DMS79 treated with DMSO at 0.1 percent for 48 hours (cell line): ENCODE measurements at places on chromosomes 5 and 9.

GRCh38 chr9:76655121-76655541, 109.1 kb upstream of the PCA3 start:
- DNase-seq = no peak

- no peak for DNase-seq
Measured at GRCh38 chr9:133401588-133401987, 16.2 kb downstream of the REXO4 start.

- DNase-seq = no peak
Measured at GRCh38 chr5:7420510-7421280, 24.8 kb downstream of the ADCY2 start.

GRCh38 chr9:115114084-115114483, 3.9 kb downstream of the TNC start:
- no peak for DNase-seq

- DNase-seq = no peak
Measured at GRCh38 chr5:133444711-133445110, 167.6 kb downstream of the FSTL4 start.

GRCh38 chr5:132243366-132243977, 14.0 kb upstream of the PDLIM4 start:
- no peak for DNase-seq

DNA sequence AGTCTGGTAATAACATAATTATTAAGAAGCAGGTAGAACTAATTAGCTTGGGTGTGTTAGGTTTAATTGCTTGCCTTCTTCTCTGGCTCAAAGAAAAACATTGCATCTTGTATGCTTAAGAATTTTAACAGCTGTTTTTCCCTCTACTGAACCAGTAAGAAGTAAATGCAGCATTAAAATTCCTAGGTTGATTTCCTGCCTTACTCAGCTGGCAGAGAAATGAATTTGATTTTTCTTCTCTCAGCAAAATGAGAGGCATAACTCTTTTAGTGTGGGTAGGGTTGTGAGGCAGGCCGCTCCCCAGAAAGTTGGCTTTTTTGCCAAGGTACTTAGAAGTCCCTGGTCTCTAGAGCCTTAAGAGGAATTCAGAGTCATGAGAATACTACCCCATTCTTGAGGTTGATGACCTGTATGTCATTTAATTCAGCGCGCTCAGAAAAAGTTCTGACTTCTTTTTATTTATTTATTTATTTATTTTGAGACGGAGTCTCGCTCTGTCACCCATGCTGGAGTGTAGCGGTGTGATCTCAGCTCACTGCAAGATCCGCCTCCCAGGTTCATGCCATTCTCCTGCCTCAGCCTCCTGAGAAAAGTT, 302.6 kb downstream of the ARHGEF28 start:
- no peak for DNase-seq

GRCh38 chr9:103702572-103702971, 391.5 kb upstream of the SMC2 start:
- no peak for DNase-seq

GRCh38 chr9:88571419-88571818, 36.4 kb downstream of the NXNL2 start:
- DNase-seq = no peak

DNA sequence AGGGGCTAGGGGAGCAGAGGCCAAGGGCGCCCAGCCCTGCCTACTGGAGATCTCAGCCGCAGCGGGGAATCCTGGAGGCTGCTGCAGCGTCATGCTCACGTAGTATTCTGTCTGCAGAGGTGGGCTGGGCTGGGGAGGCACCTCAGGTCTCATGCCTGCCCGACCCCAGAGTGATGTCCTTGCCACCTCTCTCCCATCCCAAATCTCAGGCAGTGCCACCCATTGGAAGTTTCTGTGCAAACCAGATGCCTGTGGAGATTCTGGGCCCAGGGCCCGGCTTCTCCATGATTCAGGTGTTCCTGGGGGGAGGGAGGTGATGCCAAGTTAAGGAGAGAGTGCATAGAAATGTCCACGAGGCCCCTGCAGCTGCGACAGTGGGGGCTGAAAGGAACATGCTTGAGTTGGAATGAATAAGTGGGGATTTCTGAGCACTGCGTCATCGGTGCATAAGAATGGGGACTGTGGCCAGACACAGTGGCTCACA, 72.0 kb downstream of the ANKRD33B start:
- no peak for DNase-seq

DNA sequence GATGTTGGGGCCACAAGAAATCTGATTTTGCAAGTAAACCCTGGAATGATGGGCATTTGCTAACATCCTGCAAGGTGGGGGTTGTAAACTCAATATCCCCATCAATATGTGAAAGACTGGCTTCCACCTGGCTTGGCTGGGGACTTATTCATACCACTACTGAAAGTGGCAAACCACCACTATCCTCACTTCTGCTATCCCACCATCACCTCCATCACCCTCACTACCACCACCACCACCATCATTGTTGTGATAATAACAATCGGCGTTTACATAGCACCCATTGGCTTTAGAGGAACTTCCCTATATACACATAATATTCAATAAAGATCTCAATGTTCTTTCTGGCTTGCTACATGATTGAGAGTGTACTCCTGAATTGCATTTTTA, 224.7 kb upstream of the DAP start:
- DNase-seq = no peak

DNA sequence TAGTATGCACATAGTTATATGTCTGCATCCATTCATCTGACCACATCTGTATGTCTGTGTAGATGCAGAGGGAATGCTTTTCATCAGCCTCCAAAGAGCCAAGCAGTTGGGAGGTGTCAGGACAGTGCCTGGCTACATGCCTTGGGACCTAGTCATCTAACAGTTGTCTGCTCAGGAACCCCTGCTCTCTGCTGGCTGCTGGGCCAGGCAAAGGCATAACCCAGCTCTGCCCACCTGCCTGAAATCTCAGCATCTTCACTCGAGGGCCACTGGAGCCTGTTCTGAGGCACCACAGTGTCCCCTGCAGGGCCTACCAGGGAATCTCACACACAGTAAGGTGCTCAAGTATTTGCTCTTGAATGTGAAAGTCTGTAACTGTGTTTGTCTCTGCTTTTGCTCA, 3.7 kb downstream of the C9orf50 start:
- DNase-seq = peak; percentile 26
